ENCODE measurements at places on chromosomes 3 and 15.

GRCh38 chr15:94234300-94234699 lies 2.9 kb downstream of the MCTP2 start:
- DNase-seq: peak; percentile 37

- DNase-seq: no peak
These were observed 4.1 kb downstream of the SYNM start for GRCh38 chr15:99108993-99109392.

DNA sequence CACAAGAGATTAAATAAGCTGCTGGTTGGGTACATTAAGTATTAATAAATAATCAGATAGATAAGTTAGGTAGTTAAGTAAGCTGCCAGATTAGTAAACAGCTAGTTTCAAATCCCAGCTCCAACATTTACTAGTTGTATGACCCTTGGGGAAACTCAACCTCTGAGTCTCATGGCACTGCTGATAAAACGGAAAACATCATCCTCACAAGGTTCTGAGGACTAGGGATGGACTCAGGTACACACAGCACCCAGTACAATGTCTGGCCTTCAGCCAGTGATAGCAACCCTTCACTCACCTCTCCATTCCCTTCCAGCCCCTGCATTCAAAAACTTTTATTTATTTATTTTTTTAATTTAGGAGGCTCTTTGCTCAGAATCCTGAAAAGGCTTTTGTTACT lies 32.3 kb downstream of the B3GNT5 start:
- DNase-seq: no peak

- DNase-seq: no peak
These were observed 138.2 kb downstream of the EPHA3 start for GRCh38 chr3:89245612-89246011.

DNA sequence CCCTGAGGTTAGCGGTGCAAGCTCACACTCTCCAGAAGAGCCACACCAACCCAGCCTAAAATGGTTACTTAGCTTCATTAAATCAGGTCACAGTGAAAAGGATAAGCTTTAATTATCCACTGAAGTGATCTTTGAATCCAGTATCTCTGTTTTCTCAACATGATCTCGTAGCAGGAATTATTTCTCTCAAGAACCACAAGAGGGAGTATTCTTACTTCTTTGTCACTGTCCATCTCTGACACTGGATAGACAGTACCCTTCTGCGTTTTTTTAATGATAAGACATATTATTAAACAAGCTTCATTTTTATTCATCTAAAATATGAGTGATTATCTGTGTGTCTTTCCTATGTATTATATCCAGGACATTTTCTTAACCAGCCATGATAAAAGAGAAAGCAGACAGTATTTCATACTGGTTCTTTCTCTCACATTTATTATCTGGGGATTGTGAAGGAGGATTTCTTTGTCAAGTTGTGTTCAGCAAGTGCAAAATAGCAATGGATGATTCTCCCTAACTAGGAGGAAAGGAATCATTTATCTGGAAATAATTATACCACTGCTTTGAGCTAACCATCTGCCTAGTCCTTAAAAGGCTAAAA lies 105.4 kb upstream of the CCDC54 start:
- DNase-seq: peak; percentile 53

- peak; percentile 77 for DNase-seq
These were observed 28.3 kb downstream of the PDCD6IP start for GRCh38 chr3:33826688-33827087.

GRCh38 chr3:12318758-12319621 lies 30.1 kb downstream of the PPARG start:
- DNase-seq: peak; percentile 32

DNA sequence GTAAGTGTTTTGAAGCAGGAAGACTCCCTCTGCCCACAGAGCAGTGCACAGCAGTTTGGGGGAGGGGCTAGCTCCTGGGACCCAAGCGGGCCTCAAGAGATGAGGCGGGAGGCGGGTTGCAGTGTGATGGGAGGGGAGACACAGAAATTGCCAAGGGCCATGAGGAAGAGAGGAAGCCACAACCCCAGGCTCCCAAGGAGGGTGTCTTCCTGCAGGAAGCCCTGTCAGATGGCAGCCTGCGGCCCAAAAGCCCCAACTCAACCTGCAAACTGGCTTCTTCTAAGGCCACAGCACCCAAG lies 7.3 kb upstream of the ISLR2 start:
- DNase-seq: no peak

DNA sequence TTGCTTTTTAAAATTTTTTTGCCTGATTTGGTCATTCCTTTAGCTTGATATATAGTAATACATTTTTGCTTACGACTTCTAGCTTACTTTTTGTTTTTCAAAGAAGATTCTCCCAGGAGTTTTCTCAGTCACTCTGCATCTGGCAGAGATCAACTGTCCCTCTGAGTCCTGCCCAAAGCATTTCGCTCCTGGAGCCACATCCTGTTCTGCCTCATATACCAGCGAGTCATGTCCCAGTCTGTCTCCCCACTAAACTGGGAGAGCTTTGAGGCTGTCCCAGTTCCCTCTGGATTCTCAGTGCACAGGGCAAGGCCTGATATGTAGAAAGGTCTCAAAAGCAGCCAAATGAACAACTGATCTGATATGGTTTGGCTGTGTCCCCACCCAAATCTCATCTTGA lies 326.3 kb downstream of the ARRDC4 start:
- DNase-seq: peak; percentile 68

DNA sequence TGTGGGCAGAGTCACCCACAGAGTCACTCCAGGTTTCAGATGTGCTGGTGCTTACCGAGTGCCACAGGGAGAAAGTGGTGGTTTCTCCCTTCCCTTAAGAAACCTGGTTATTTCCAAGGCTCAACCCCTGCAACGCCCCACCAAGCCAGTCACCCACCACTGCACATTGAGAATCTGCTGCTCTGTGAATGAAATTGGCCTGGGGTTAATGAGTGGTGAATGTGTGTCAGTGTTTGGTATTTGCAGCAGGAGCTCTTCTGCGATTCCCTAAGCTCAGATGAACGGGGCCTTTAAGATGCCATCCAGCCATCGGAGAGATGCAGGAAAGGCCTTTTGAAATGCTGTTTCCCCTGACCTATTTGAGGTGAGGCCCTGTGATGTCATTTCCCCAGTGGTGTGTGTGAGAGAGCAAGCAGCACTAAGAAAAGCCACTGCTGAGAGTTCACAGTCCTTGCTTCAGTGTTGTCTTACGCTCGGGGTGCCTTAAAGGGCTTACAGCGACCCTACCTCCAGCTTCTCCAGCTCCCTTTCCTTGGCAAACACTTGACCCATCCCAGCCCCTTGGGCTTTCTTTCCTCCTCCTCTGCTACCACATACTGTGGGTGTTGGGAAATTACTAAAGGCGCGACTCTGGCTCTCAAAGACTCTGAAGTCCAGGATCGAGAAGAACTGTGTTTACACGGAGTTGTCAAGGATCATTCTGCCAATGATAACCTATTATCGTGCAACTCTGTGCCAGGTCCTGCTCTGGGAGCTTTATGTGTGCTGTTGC lies 68.9 kb downstream of the SMAD3 start:
- peak; percentile 52 for DNase-seq

DNA sequence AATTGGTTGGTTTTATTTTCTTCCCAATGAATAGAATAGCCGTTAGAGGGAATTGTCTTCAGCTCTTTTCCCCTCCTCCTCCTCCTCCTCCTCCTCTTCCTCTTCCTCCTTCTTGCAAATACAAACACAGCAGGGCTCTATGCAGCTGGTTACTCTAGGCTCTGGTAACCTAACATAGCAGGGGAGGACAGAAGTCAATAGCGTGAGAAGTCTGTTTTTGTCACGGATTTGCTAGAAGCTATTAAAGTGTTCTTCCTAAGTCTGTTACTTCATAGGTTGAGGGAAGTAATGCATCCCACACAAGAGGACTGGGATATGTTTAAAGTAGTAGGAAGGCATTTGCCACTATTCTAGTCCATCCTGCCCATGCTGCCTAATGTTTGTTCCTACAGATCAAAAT lies 374.7 kb upstream of the TPRG1 start:
- DNase-seq: no peak

GRCh38 chr15:85491691-85492090 lies 111.3 kb downstream of the AKAP13 start:
- DNase-seq: no peak

- no peak for DNase-seq
These were observed at the start of gene PLSCR2 for GRCh38 chr3:146469150-146470017. TSS of gene PLSCR2 (minus strand) at chr3:146469561. CDS start at chr3:146459904, 9,657 bp downstream.

- no peak for DNase-seq
These were observed 51.9 kb downstream of the MESD start for GRCh38 chr15:80937718-80938117.

DNA sequence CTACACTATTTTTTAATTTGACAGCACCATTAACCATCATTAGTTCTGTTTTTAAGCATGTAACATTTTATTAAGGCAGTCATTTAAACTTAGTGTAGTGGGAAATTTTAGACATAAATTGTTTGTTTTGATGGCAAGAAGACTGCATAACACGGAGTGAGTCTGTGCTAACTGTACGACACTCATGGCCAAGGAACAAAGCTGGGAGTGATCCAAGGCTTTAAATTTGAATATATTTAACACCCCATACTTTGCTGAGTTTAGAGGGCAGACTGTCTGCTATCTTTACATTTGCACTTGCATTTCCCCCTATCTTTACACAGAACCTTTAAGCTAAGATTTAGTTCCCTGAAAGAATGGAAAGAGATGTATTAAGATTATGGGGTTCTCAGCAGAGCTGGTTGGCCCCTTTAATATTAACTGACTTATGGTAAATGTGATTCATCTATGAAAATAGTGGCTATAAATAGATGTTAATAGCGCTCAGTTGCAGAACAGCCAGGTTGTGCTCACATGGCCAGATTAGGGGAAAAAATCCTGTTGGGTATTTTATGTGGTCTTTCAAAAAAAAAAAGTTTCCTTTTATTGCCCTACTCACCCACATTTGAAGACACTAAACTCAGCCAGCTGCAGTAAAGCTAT lies 120.7 kb downstream of the CMSS1 start:
- DNase-seq: peak; percentile 76

DNA sequence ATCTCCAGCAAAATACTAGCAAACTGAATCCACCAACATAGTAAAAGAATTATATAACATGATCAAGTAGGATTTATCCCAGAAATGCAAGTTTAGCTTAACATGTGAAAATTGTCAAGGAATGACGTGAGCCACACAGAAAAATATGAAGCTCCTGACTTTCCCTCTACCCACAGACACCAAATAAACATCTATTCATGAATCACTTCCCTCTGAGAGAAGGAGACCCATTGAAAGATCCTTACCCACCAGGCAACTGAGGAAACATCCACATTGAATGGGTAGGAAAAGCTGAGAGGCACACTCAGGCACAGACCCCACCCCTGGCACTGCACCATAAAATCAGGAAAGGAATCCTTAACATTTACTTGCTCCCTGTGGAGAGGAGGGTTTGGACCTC lies 102.2 kb upstream of the MANF start:
- peak; percentile 2 for DNase-seq

DNA sequence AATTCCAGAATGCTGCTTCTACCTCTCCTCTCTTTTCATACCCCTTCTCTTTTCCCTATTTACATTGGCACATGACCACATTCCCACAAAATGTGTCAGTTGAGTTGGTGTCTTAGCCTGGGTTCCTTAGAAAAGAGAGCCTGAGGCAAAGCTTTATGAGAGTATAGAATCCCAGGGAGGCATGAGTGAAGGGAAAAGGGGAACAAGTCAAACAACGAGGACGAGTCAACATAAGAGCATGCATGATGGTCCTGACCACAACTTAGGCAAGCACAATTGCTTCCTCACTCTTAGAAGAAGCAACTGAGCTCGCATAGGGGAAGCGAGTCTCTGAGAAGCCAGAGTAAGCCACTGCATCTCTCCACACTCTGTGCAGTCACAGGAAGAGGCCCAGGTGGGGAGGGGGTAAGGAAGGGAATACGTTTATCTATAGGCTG lies 15.4 kb upstream of the ZNF774 start:
- peak; percentile 89 for DNase-seq

- no peak for DNase-seq
These were observed 1.0 kb downstream of the LEKR1 start for GRCh38 chr3:156826896-156827882.

DNA sequence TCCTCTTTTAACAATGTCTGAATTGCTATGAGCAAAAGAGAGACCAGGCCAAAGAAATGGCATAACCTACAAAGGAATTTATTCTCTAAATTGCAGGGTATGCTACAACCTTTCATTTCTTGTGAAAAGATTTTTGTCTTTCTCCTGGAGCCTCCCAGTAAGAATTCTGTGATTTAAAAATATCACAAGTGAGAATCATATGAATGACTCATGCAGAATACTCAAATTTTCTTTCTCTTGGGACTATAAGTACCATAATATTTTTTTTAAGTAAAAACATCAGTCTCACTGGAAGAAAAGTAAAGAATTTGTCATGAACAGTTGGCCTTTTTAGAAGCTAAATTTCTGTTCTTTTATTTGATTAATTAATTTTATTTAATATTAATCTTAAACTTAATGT lies 26.3 kb downstream of the SYNPR start:
- DNase-seq: peak; percentile 20

DNA sequence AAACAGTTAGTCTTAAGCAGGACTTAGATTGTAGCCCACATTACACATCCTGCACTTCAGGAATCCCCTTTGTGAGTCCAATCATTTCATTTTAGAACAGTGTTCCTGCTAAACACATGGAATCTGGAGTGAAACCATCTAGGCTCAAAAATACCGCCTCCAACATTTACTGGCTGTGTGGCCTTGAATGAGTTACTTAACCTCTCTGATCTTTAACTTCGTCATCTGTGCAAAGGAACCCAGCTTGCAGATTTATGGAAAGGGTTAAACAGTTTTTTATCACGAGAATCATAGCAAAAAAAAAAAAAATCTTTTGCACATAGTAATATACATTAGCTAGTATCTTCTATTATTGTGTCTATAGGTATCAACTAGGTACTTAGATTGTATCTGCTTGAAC lies 8.0 kb upstream of the LRTM1 start:
- no peak for DNase-seq

- no peak for DNase-seq
These were observed 24.5 kb upstream of the LIPC start for GRCh38 chr15:58407236-58407775.

GRCh38 chr3:65811086-65811761 lies 227.5 kb downstream of the MAGI1 start:
- DNase-seq: peak; percentile 76

DNA sequence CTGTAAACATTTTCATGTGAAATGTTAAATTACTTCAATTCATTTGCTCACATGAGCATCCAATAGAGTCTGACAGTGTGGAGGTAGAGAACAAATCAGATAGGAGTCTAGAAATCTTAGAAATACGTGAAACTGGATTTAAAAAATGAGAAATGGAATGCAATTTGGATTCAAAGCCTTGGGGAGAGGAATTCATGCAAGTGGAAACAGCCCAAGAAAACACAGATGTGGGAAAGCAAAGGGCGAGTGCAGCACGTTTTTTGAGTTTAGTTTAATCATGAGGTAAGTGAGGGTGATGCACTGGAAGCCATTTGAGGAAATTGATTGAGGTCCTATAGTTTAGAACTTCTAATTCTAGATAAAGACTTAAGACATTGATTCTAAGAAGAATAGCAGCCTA lies 434.7 kb downstream of the C3orf38 start:
- no peak for DNase-seq

DNA sequence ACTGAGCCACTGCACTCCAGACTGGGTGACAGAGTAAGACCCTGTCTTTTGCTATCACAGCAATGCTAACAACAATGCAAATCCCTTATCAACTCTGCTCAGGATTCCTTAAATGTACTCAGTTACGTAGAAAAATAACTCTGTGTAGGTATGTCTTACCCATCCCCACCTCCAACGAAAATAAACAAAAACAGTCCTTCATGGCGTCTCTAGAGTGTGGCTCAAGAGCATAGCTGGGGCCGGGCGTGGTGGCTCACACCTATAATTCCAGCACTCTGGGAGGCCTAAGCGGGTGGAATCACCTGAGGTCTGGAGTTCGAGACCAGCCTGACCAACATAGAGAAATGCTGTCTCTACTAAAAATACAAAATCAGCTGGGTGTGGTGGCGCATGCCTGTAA lies 13.2 kb upstream of the NCKIPSD start:
- no peak for DNase-seq
